ENCODE measurements at places on chromosomes 2 and 18.
A peak's percentile ranks its signal among the peaks of the same experiment; 100 is the strongest.

DNA sequence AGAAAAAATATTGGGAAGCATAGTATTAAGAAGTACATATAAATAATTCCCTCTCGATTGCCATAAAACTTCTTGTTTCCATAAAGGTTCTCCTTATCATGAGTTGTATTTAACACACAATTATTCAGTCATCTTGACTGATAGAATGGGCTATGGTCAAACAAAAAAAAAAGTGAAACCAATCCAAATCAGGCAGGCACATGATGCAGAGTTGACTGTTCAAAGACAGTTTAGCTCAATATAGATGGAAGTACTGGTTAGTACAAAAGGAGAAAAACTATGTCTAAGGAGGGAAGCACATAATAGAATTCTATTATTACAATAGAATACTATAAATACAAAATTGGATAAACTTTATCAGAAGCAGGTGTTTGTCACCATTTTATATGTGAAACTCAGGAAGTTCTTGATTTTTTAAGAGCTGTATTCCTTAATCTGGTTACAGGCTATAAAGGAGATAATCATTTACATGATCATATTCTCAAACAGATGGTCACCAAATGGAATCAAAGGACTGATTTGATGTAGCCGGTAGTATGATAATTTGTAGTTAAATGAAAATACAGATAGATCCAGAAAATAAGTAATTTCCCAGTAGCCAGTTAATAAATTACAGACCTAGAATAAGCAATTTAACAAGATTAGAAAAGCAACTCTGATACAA, 18.2 kb upstream of the CALCRL start:
- DNase-seq = no peak

GRCh38 chr2:6080932-6081753, 389.0 kb downstream of the SOX11 start:
- DNase-seq = no peak

GRCh38 chr2:187362151-187362550, 85.9 kb downstream of the CALCRL start:
- no peak for DNase-seq

DNA sequence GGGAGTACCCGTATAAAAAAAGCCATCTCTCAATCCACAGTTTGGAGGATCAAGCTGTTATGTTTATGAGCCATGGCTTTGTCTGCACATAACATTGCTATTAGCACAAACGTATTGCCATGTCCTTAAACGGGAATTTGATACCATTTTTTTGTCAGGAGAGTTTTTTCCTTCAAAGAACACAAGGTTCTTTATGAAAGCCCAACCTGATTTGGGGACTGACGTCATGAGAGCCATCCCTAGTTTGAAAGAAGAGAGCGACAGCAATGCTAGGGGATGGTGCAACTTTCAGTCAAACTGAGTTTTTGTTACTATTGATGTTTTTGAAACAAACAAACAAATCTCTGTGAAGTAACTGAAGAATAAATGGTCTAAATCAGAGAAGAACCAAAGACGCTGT, 376.6 kb downstream of the EIPR1 start:
- DNase-seq = no peak

GRCh38 chr2:45725731-45726130, 74.3 kb downstream of the PRKCE start:
- DNase-seq = peak; percentile 29

Data from suppressor macrophage (primary cell).